ENCODE measurements at places on chromosomes 2 and 18.

DNA sequence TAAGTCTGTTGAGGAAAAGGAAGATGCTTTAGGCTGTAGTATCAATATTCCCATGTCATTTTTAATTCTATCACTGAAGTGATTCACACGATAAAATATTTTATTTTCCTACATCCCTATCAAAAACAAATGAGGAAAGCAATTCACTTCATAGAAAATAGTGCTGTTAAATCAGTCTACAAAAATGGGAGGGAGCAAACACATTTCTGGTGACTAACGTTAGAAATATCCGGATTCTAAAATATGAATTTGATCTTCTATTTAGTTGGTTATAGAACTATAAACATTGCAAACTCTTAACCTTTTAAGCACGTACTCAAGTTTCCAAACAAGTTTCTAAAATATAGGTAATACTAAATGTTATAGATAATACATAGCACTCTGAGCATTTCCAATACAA, 20.8 kb downstream of the ATF2 start:
- no peak for DNase-seq

DNA sequence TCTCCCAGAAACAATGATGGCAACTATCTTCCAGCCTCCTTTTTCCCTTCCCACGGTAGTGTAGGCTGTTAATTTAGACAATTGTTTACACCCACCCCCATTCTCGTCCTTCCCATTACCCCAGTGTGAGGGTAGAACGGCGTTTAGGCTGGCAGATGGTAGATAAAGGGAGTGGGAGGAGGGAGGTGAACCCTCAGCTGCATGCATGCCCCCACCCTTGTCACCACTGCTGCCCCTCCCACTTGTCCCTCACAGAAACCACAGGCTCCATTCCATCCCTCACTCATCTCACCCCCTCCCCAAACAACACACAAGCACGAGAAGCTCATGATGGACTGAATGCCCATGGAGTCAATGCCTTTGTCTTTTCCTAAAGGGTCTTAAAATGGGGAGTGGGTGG, 107.9 kb upstream of the PARD3B start:
- DNase-seq, result no peak

- no peak for DNase-seq
Measured at GRCh38 chr2:176136374-176137251, 7.1 kb downstream of the HOXD8 start.

DNA sequence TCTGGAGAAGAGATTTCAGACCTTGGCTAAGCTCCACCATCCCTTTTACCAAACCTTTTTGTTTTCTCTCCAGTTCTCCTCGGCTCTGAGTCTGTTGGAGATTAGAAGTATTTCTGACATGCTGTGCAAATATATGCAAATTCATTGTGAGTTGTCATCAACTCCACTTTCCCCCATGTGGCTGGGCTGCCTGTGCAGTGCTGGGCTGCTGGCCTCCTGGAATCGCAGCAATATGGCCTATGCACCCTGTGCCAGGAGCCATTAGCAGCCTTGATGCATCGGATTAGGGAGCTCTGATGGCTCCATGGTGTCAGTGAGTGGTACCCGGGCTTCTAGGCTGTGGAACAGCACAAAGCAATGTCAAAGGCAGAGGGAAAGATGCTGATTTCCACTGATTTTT, 80.0 kb downstream of the GPR39 start:
- DNase-seq, result peak; percentile 38

DNA sequence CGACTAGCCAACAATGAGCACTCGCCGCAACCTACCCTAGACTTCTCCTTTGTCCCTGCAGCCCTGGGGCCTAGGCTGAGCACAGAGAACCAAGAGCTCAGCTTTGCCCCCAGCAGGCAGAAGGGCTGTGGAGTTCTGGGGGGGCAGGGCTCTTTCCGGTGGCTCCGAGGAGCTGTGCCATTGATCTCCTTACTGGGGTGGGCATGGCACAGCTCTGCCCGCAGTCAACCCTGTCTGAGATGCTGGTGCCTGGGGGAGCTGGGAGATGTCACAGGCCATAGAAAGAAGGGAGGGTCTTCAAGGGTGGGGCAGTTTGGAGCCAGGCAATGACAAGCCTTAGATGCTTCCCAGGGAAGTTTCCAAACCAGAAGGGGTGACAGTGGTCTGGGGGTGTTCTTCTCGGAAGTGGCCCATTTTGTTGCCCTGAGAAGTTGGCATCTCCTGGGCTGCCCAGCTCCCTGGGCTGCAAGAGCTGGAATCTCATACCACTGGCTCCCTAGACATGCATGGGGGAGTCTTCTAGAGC, 14.1 kb upstream of the GPR55 start:
- DNase-seq, result no peak

DNA sequence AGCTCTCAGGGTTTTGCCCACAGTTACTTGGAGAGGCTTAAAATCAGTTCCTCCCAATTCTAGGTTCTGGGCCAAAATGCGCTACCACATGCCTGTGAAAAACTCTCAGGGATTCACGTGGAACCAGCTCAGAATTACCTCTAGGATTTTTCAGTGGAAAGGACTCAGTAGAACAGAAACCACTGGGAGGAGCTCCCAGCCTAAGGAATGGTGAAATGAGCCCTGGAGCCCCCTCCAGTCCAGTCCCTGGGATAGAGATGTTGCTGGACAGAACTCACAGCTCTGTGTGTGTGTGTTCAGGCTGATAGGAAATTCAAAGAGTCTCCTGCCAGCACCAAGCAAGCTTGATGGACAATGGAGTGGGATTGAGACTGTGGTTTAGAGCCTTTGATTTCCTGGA, 21.1 kb upstream of the SLC9A4 start:
- no peak for DNase-seq

DNA sequence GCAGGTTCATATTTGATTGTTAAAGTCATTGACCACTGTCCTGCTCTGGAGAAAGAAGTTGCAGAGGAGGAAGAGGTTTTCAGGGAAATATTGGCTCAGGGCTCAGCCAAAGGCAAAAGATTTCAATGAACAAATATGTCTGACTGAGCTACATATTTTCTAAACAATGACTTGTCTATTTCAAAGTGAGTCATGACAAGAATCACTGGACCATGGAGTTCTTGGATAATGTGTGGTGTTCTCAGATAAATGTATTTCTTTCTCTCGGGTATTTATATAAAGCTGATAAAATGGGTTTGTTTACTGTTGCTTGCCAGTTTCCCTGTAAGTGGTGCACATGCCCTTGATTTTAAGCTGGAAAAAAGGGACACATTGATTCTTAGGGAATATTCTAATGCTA, 34.3 kb upstream of the RMP24 start:
- DNase-seq, result no peak

DNA sequence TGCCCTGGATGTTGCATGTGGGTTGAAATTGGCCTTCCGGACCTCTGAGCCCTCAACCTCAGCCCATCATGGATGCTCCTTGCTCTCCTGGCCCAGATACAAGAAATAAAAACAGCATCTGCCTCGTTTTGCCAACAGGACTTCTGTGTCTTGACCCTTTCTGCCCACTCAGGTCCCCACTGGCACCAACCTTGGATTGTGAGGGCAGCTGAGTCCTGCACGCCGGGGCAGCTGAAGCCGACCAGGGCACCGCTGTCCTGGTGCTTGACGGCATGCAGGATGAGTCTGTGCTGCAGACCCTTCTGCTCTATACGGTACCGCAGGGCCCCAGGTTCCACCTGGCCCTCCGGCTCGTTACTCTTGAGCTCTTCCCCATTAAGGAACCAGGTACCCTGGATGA, 4.7 kb downstream of the OBSL1 start:
- no peak for DNase-seq

GRCh38 chr18:6731222-6731596, 1.7 kb downstream of the ARHGAP28 start:
- DNase-seq, result peak; percentile 70

GRCh38 chr18:28854964-28855363, 678.0 kb upstream of the CDH2 start:
- peak; percentile 47 for DNase-seq

DNA sequence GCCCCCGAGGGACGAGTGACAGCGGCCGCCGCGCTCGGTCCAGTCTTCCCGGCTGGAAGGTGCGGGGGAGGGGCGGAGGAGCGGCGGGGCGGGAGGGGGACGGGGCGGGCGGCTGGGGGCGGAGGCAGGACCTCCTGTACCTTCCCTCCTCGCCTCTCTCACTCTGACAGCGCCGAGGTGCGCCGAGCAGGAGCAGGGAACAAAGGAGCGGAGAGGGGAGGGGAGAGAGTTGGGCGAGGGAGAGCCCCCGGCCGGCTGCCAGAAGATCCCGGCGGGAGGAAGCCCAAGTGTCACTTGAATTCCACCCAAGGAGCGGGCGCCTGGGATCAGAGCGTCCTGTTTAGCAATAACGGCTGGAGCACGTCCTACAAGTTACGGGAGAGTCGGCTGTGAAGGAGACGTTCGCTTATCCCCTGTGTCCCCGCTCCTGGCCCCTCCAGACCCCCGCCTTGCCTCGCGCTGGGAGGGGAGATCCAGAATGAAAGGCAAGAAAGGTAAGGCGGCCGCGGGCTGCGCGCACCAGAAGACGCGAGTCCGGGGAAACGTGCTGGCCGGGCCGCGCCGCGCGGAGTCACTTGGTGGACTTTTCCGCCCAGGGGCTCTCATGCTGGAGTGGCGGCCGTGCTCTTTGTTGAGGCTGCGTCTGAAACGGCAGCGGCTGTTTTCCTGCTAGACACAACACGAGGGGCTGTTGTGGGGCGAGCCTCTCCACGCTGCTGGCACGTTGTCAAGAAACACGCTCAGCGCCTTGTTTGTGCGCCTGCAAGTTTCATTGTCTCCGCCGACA, at the start of gene TGIF1:
TSS of gene TGIF1 (plus strand) at position 161 of the 787 bp plus-strand sequence. CDS start at position 479, 318 bp downstream.
- peak; percentile 80 for DNase-seq

- DNase-seq, result peak; percentile 93
Measured at GRCh38 chr2:134594399-134594798, 124.4 kb downstream of the TMEM163 start.

- no peak for DNase-seq
Measured at GRCh38 chr2:26924731-26925099, 45.7 kb upstream of the MAPRE3 start.

DNA sequence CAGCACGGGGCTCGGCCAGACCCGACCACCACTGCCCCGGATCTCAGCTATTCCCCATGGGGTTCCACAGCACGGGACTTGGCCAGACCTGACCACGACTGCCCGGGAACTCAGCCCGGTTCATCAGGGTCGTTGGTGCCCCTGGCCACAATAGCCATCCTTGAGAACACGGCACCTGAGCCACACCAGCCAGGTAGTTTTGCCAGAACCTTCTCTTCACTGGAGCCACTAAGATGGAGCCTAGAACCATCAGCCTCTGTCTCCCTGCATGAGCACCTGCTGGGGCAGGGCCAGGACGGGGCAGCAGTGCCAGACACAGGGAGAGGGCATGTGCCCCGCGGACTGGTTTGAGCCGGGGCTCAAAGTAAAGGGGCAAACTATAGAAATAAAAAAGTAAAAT, 11.4 kb upstream of the KCNG2 start:
- DNase-seq, result no peak

GRCh38 chr2:134470561-134471168, 216.8 kb downstream of the MGAT5 start:
- DNase-seq, result no peak

DNA sequence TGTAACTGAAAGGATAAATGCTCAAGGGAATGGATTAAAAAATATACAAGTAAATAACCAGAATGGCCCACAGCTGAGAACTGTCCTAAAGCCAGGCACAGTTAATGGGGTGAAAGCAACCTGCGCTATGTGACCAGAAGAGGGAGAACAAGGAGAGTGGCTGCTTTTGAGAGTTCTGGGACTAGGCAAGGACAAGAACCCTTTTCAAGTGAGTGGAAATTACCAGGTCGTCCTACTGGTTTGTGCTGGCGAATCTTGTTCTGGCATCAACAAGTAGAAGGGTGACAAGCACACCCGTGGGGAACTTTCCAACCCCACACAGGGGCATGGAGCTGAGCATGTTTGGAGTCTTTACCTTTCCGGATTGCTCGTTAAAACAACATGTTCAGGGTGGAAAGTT, 82.8 kb downstream of the TMEM17 start:
- DNase-seq, result no peak

- DNase-seq, result peak; percentile 78
Measured at GRCh38 chr18:48022531-48023329, 92.3 kb upstream of the SMAD2 start.

GRCh38 chr18:22550861-22551260, 133.1 kb upstream of the CTAGE1 start:
- DNase-seq, result no peak

DNA sequence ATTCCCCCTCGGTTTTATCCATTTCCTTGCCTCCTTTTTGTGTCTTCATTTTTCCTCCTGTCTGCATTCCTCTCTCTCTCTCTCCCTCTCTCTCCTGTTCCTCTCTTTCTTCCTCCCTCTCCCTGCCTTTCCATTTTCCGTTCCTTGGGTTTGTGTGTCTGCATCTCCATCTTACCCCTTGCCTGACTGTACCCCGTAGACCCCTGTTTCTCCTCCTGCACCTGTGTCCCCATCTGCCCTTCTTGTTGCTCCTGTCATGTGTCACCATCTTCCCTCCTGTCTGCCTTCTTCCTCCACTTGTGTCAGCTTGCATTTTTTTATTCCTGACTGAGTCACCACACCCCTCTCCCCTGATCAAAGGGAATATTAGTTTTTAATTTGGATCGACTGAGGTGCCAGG, 1.8 kb downstream of the CDK5R2 start:
- peak; percentile 9 for DNase-seq

DNA sequence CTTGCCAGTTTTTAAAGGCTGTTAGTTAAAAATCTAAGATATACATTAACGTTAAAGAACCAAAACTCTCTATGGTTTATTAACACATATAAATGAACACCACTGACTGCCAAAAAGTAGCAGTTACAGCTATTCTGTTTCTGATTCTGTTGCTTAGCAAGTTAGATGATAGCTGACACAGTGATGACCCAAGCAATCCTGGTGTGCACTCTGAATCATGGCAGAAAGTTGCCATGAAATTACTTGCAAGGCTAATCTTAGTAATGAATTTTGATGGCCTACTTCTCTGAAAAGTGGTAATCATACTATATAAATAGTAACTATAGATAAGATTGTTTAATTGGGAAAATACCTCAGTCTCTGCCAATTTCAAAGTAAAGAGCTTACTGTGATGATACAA, 57.7 kb downstream of the ROCK2 start:
- DNase-seq, result no peak

DNA sequence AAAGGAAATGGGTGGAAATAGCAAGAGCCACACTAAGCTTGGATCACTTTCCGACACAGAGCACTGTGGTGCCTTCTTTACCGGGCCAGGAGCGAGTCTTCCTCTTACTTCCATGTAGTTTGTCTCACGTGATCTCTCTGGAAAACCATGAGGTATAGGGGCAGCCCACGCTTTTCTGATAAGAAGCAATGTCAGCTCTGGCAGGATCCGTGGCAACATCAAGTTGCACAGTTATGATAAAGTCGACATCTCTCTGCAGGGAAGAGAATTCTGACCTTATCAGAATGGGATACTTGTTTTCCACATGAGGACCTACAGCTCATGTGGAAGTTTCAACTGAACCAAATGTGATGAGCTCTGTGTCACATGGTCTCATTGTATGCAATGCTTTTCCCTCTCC, 29.5 kb downstream of the MSGN1 start:
- no peak for DNase-seq

DNA sequence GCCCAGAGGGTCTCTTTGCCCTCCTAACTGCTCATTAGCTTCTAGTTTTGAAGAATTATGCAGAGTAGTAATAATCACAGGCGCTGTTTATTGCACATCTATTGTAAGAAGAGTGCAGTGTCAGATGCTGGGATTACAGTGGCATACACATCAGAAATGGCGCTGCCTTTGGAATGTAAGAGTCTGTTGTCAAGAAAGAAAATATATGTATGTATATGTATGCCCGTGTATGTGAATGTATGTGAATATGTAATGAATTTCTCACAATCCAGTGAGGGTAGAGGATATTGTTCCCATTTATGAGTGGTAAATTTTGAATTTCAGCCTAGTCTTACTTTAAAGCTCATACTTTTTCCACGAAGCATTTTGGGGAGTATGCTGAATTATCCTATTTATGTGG, 127.5 kb downstream of the PARD3B start:
- no peak for DNase-seq

GRCh38 chr2:30530346-30530745, 83.3 kb downstream of the LCLAT1 start:
- no peak for DNase-seq
